ENCODE measurements at places on chromosomes 12 and 14.

- DNase-seq = no peak
Measured at GRCh38 chr12:66189889-66190288, 875 bp downstream of the IRAK3 start.

- DNase-seq = no peak
Measured at GRCh38 chr12:63994704-63995103, 150.2 kb downstream of the SRGAP1 start.

DNA sequence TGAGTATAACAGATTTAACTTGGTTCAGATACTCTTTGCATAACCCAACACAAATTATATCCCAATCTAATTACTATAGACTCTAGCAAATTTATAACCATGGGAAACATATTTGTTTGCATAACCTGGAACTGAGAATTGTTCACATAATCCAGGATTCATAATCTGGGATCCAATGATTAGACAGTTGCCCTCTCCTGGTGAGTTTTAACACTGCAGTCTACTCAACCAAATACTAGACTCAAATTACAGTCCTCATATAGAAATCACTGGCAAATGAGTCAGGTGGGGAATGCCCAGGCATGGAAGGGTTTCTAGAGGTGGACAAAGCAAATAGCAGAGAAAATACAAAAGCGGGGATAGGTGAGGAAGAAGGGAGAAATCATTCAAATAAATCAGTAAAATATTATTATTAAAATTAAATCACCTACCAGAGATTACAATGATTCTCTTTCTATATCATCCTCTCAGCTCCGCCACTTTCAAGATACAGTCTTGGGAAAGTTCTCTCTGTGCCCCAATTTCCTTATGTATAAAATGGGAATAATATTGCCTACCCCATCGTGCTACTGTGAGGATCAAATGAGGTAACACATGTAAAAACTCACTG is 9.4 kb downstream of the GCH1 start:
- DNase-seq = no peak

DNA sequence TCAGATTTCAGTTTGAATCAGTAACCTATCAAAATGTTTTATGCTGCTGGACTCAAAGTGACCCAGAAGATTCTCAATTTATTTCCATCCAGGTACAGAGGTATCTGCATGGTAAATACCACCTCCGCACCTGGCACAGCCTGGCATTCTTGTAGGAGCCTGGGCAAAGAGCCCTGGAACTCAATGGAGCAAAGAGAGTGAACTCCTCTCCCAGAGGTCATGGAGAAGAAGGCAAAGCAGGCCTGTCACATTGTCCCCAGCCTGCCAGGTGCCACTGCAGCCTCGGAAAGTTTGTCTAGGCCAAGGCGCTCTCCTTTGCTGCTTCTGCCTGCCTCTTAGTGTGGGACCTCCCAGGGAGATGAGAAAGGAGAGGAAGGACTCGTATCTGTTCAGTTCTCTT is 319.8 kb downstream of the ZFP36L1 start:
- DNase-seq = no peak

- no peak for DNase-seq
Measured at GRCh38 chr12:75471902-75472890, 8.4 kb upstream of the GLIPR1 start.

- no peak for DNase-seq
Measured at GRCh38 chr14:51929910-51930682, 59.2 kb upstream of the RTRAF start.

GRCh38 chr14:50619569-50620141 is 48.5 kb downstream of the SAV1 start:
- no peak for DNase-seq

- no peak for DNase-seq
Measured at GRCh38 chr14:55267820-55268219, 3.4 kb upstream of the FBXO34 start.

- DNase-seq = no peak
Measured at GRCh38 chr14:39500253-39500652, 68.0 kb upstream of the FBXO33 start.

DNA sequence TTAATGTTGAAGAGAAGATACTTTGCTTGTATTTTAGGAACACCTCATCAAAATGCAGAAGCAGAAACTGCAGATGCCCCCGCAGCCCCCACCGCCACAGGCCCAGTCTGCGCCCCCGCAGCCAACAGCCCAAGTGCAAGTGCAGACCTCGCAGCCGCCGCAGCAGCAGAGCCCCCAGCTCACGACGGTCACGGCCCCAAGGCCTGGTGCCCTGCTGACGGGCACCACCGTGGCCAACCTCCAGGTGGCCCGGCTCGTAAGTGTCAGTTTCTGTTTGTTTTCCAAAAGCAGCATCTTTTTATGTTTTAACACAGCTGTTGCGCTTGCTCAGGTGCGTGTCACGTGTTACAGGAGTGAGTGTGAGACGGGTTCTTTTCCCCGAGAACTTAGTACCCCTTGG is 79.5 kb downstream of the DDX51 start:
- DNase-seq = no peak

- no peak for DNase-seq
Measured at GRCh38 chr12:103100257-103100831, 142.9 kb downstream of the ASCL1 start.

- no peak for DNase-seq
Measured at GRCh38 chr14:69827560-69827959, 30.5 kb upstream of the SLC10A1 start.

DNA sequence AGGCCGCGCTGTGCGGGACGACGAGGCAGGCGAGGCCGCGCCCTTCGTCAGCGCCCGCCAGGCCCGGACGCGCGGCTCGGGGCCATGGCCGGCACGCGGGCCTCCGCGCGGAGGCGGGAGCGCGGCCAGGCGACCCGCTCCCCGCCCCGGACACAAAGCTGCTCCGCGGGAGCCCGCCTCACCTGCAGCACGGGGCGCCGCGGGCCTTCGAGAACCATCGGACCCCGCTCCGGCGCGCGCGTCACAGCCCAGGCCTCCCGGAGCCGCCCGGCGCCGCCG is 342 bp downstream of the DICER1 start:
- DNase-seq = no peak

GRCh38 chr14:104137297-104138097 is 890 bp upstream of the KIF26A start:
- peak; percentile 14 for DNase-seq

- no peak for DNase-seq
Measured at GRCh38 chr14:96119947-96120346, 80.8 kb downstream of the C14orf132 start.

- peak; percentile 20 for DNase-seq
Measured at GRCh38 chr12:50059440-50060119, 2.2 kb downstream of the ASIC1 start.

DNA sequence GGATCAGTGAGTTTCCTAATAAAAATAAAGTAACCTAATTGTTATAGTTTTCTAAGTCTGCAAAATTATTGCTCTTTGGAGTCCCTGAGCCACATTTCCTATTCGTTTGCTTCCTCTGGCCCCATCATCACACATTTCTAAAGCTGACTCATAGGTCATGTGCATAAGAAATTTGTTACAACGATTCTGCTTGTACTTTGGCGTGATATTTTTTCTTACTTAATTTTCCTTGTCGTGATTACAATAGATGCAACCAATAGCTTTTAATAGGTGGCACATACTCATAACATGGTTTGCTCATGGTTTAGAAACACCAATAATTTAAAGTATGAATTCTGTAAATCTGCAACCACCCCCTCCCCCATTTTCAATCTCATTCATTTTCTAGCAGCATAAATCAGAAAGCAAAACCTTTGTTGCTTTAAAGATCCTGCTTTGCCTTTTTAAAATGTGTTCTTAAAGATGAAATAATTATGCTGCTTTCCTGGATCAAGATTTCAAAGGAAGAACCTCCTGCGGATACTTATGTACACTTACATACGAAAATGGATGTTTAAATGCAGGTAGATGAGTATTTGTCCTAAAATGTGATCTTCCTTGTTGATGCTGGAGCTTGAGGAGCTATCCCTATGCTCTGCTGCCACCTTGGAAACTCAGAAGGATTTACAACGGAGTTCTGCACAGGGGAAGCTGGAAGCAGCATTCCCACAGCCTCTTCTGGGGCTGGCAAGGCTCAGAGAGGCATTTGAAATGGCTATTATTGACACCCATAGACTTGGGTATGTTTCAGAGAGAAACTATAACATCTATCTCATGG is 1.7 kb upstream of the FLRT2 start:
- DNase-seq = no peak

DNA sequence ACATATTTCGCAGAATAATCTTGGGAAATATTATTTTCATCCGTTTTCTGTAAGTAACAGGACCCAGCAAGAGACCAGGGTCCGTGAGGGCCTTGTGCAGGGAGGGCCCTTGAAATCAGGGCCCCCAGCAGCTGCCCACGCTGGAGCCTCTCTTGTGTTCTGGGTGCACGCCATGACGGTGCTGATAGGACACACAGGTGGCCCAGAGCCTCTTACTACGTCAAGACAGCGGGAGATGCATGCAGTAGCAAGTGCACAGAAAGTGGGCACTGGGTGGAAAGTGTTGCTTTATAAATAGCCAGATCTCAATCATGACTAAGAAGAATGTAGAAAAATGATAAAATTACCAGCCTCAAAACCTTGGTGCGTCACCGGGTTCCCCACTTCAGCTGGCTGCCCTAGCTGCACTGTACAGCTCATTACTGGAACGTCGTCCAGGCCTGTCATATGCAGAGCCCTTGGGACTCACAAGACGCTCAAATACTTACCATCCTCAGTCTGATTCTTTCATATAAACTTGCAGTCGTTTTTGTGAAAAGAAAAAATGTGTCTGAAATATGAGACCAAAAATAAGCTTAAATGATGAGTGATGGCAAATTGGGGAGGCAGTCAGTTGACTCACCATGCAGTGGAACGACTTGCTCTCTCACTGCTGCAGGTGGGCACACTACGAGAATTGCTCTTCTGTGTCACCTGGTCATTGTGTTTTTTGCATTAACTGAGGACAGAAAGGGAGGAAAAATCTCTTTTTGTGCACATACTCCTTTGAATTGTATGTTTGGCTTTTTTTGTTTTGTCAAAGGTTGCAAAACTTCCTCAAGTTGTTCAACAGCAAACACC is 68.2 kb downstream of the DDX51 start:
- no peak for DNase-seq
